Temporal lobe (tissue), 4 donors: ENCODE measurements at places on chromosomes 7 and 10. TPM values are rescaled to one million over a fixed set of nuclear protein-coding genes. Genes with fewer than 3 reads are reported as not detected.

PDZD7 gene
- 3.2 TPM for total RNA-seq

ACTL6B gene
- total RNA-seq, result 99.6 TPM

CFAP70 gene
- total RNA-seq, result 0.49 TPM

DNAJC12 gene
- total RNA-seq, result 3.9 TPM

STAG3 gene
- total RNA-seq, result 0.74 TPM

GPNMB gene
- 4.7 TPM for total RNA-seq

NUTM2B gene
- 0.74 TPM for total RNA-seq

ABCF2 gene
- total RNA-seq, result 20.7 TPM

CPEB3 gene
- total RNA-seq, result 18.2 TPM

SLIT1 gene
- total RNA-seq, result 86.1 TPM

HACD1 gene
- 14.0 TPM for total RNA-seq

SERPINE1 gene
- 0.74 TPM for total RNA-seq

ACADSB gene
- 13.0 TPM for total RNA-seq

PTPN12 gene
- 93.7 TPM for total RNA-seq

ABCC2 gene
- 0.49 TPM for total RNA-seq

IKZF1 gene
- 3.0 TPM for total RNA-seq

PAX4 gene
- not detected for total RNA-seq

ADO gene
- total RNA-seq, result 29.7 TPM

CTBP2 gene
- total RNA-seq, result 36.4 TPM

TAS2R5 gene
- total RNA-seq, result 1.5 TPM

CHST15 gene
- total RNA-seq, result 38.8 TPM

PPP1R9A gene
- total RNA-seq, result 74.5 TPM

INMT gene
- total RNA-seq, result under 0.01 TPM

SLC16A12 gene
- total RNA-seq, result 2.2 TPM

ELOVL3 gene
- not detected for total RNA-seq

LIPK gene
- not detected for total RNA-seq

WDFY4 gene
- total RNA-seq, result 0.49 TPM

SRI gene
- total RNA-seq, result 70.8 TPM

NEURL1 gene
- 26.8 TPM for total RNA-seq

GRID2IP gene
- 0.74 TPM for total RNA-seq

FAM25C gene
- not detected for total RNA-seq

IDI2 gene
- total RNA-seq, result not detected

BTBD16 gene
- not detected for total RNA-seq

CAMK1D gene
- 29.7 TPM for total RNA-seq

SPAG6 gene
- total RNA-seq, result 1.2 TPM

CDK13 gene
- total RNA-seq, result 86.8 TPM

THAP5 gene
- total RNA-seq, result 55.6 TPM

SFTPA1 gene
- not detected for total RNA-seq

HECW1 gene
- 35.4 TPM for total RNA-seq

CCL24 gene
- not detected for total RNA-seq

HGF gene
- 8.6 TPM for total RNA-seq

NPY4R gene
- total RNA-seq, result under 0.01 TPM

ADCY1 gene
- total RNA-seq, result 193 TPM

INHBA gene
- total RNA-seq, result 7.9 TPM

CXCL12 gene
- total RNA-seq, result 15.0 TPM

VAX1 gene
- 1.7 TPM for total RNA-seq

UPK3B gene
- 0.98 TPM for total RNA-seq

NPFFR1 gene
- total RNA-seq, result 1.5 TPM

CBLL1 gene
- 29.0 TPM for total RNA-seq

CTTNBP2 gene
- total RNA-seq, result 52.9 TPM
